ENCODE measurements at places on chromosomes 11 and 22.

GRCh38 chr11:132632641-132633124 lies 899.6 kb downstream of the OPCML start:
- peak; percentile 84 for DNase-seq

DNA sequence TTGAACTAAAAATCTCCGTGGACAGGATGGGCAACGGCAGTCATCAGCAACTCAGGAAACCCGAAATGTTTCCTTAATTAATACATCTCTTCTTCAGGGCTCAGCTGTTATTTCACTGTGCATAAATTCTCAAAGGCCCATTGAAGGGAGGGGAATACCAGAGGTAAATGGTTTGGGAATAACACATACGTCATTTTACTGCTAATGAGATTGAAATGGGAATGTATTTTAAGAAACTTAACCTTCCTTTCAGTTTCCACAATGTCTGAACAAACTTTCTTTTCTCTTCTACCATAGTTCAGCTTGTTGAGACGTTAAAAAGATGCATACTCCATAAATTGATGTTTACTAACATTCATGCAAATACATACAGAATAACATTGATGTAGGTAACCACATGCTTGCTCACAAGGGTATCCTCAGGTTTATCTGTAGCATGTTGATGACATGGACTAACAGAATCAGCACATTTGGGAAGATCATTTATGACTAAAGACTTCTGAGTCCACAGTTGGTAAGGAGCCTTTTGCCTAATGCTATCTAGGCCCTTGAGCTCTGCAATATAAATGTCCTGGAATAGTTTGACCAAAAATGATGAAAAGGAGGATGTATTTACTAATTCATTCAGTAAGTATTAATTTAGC lies 7.7 kb upstream of the PRRG4 start:
- DNase-seq: no peak

- no peak for DNase-seq
These were observed 82.2 kb downstream of the PISD start for GRCh38 chr22:31579835-31580242.

DNA sequence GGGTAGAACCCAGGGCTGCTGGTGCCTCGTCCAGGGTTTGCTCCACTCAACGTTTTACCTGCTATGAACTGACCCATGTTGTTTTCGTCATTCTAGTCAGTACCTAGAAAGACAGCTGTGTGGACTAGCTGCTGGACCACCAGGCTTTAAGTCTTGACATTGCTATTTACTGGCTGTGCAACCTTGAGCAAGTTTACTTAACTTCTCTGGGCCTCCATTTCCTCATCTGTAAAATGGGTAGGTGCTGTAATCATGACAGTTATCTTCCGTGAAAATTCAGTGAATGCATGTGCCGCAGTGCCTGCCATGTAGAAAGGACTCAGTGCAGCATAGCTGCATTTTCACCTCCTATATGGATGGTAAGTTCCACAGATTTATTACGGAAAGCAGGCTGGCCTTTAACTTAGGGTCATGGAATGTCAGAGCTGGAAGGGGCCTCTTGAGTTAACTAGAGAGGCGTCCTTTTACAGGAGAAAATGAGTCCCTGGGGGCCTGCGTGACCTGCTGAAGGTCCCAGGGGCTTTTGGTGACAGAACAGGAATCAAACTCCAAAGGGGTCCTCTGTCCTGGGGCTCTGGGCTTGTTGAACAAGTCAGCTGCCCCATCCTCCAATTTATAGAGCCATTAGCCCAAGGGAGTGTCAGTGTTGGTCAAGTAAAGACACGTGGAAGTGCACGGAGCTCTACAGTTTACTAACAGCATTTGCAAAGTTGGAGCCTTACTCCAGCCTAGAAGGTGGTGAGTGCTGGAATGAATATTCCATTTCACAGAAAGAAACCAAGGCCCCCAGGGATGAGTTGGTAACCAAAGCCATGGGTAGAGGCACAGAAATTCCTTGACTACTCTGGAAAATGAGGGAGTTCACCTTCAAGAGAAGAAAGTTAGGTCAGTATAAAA lies 12.0 kb upstream of the MALAT1 start:
- no peak for DNase-seq

DNA sequence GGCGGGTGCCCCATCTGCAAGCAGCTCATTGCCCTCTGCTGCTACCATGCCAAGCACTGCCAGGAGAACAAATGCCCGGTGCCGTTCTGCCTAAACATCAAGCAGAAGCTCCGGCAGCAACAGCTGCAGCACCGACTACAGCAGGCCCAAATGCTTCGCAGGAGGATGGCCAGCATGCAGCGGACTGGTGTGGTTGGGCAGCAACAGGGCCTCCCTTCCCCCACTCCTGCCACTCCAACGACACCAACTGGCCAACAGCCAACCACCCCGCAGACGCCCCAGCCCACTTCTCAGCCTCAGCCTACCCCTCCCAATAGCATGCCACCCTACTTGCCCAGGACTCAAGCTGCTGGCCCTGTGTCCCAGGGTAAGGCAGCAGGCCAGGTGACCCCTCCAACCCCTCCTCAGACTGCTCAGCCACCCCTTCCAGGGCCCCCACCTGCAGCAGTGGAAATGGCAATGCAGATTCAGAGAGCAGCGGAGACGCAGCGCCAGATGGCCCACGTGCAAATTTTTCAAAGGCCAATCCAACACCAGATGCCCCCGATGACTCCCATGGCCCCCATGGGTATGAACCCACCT lies 28.0 kb upstream of the L3MBTL2 start:
- DNase-seq: no peak

GRCh38 chr11:15764326-15764725 lies 592.0 kb downstream of the SOX6 start:
- no peak for DNase-seq

DNA sequence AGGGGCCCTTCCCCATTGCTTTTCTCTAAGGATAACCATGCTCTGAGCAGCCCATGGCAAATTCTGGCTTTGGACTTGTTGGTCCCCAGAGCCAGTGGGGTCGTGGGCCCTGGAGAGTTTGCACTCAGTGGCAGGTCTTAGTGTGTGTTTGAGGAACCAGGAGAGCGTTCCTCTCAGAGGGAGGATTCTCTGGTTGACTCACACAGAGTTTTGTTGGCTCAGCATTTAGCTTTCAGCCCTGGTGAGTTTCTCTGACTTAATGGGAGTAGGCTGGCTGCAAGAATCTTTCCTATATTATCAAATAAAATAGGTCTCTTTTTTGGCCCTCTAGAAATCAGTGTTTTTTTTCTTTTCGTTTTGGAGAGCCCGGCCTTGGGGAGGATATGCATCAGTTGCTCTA lies 20.9 kb downstream of the ST14 start:
- no peak for DNase-seq

All from erythroblast (primary cell).